Posterior cingulate gyrus (tissue), 11 donors: ENCODE measurements at places on chromosomes 11 and 22.

GRCh38 chr22:19661156-19661555, 53.1 kb upstream of the SEPTIN5 start:
- no peak for DNase-seq

DNA sequence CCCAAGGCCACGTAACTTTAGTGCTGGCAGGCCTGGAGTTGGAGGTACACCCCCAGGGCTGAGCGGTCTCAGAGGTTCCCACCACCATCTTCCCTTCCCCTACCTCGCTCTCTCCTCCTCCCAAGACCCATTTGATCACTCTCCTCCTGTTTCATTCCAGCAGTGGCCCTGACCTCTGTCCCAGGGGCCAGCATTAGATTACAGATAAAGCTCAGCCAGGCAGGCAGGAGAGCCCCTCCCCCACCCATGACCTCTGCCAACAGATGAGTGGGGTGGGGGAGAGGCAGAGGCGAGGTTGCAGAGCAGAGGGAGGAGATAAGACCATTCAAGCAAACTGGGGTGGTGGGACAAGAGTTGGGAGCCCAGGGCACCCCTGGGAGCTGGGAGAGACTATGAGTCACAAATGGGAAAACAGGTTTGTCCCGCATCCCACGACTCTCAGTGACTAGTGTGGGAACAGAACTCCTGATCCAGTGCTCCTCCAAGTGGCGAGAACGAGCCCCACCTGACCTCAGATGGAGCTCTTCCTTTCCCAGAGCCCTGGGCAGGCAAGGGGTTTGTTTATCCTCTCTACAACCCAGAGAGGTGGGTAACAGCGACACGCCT, 367.9 kb downstream of the MN1 start:
- DNase-seq: no peak

DNA sequence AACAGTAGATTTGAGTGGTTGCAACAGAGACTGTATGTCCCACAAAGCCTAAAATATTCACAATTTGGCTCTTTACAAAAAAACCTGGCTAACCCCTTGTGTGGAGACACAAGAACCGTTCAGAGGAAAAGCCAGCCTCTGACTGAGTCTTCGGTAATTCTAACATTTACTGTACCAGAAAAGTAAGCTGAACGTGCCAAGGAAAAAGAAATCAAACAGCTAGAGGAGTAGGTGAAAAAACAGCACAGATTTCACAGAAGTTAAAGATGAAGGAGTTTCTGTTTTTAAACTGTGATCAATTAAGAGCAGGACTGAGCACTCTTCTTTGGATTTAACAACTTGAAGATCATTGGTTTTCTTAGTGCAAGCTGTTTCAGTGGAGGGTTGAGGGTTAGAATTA, 424.7 kb upstream of the KIRREL3 start:
- DNase-seq: no peak

- no peak for DNase-seq
Measured at GRCh38 chr11:16160146-16160545, 196.2 kb downstream of the SOX6 start.

- DNase-seq: peak; percentile 90
Measured at GRCh38 chr22:20000246-20001081, 16.2 kb downstream of the ARVCF start.

DNA sequence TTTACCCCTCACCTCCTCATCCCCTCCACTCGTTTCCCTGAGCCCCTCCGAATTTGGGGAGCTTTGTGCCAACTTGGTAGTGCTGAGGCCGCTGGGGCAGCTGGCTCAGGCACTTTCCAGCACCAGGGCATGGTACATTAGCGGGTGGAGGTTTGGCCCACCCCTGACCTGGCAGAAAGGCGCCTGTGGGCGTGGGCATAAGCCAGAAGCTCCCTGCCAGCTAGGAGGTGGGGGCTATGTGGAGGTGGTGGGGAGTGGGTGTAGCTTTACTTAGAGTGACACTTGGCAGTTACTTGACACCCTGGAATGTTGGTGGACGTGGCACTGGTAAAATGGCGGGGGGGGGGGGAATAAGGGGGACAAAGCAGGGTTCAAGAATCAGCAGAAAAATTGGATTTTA, 10.3 kb upstream of the IGF2 start:
- no peak for DNase-seq

DNA sequence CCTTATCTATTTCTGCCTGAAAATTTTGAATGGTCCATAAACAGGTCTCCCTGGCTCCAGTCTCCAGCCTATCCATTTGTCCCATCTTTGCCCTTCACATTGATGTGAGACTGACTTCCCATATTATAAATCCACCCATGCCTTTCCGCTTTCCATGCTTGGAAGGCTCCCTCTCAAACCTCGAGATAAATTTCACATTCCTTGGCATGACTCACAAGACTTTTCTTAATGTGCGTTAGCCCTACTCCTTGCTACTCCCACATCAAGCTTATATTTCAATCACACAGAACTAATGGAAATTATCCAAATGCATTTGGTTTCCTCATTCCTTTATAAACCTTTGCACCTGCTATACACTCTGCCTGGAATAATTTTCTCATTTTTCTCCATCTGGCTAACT, 163.7 kb upstream of the NTM start:
- no peak for DNase-seq

- peak; percentile 74 for DNase-seq
Measured at GRCh38 chr22:37564111-37564711, 3.9 kb downstream of the CDC42EP1 start.

DNA sequence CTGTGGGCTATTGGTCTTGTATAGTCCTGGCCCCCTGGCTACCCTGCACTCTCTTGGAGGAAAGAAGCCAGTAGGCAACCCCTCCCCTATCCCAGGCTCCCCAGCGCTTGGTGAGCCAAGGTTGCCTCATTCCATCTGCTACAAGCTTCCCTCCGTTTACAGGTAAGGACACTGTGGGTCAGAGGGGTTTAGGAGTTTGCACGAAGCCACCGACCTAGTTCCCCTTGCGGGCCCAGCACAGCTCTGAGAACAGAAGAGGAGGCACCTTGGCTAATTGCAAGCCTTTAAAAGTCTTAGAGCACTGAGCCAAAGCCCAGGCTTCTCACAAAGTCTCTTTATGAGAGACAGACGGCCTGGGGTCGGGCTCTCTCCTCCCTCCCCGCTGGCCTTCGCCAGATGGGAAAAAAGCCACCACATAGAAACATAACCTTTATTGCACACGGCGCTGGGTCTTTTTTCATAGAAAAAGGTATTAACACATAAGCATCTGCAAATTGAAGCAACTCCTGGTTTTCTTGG, 99.8 kb downstream of the CEP164 start:
- DNase-seq: no peak

- DNase-seq: peak; percentile 89
Measured at GRCh38 chr11:34174412-34175041, 69.1 kb downstream of the NAT10 start.

DNA sequence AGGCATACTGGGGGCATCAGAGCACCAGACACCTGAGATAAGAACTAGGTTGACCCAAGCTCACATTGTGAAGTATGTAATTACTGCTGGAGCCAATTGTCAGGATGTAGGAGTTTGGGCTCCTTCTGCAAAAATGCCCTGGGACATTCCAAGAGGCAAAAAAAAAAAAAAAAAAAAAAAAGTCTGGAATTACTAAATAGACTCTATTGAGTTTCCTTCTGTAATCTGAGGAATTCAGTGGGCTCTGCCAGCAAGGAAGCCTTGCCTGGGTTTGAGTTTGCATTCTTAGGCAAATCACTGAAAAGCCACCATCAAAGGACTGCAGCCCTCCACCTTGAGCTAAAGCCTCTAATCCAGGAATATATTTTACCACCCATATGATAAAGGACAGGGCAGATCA, 8.0 kb upstream of the CAVIN3 start:
- no peak for DNase-seq

DNA sequence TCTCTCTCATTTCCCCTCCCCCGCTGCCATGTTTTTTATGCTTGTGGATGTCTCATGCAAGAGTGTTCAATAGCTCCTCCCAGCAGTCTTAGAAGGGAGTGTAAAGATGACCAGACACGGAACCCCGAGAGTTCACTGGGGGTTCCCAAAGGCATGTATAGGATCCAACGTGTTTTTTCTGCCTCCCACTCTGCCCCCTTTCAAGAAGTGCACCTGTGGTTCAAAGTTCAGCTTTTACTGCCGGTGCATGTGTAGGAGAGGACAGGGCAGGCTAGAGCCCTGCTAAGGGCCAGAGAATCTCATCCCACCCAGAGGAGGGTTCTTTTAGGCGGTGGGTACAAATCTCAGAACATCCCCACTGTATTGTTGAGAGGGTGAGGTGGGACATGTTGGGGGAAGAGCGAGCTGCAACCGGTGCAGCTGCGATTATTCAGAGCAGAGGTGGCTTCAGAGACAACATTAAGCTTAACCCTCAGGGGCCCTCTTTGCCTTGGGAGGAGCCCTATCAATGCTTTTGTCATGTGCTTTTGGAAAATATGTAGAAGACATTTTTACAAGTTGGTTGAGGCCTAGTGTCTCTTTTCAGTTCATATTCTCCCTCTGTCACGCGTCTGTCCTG, 14.5 kb downstream of the MIF start:
- no peak for DNase-seq

GRCh38 chr11:122069707-122070360, 46.2 kb downstream of the BLID start:
- peak; percentile 66 for DNase-seq

GRCh38 chr22:37643225-37643847, 3.9 kb downstream of the SH3BP1 start:
- DNase-seq: peak; percentile 92

DNA sequence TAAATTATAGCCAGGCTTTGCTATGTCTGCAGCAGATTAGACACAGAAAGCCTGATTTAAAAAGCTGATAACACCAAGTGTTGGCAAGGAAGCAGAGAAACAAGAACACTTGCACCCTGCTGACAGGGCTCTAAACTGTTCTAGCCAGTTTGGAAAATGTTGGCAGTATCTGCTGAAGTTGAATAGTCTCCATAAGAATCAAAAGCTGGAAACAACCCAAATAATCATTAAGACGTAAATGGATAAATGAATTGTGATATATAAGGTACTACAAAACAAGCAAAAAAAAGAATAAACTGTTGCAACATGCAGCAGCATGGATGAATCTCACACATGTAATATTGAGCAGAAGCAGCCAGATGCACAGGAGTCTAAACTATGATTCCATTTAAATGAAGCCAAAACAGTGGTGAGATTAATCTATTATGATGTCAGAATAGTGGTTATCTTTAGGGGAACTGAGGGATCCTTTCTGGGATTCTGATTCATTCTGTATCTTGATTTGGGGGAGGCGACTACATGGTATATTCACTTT, 40.4 kb upstream of the ADORA2A start:
- no peak for DNase-seq

GRCh38 chr11:66032957-66033735, 6.9 kb upstream of the CATSPER1 start:
- no peak for DNase-seq
